ENCODE measurements at places on chromosomes 1 and 21.

GRCh38 chr1:202291961-202292712 lies 49.6 kb downstream of the UBE2T start:
- no peak for DNase-seq

DNA sequence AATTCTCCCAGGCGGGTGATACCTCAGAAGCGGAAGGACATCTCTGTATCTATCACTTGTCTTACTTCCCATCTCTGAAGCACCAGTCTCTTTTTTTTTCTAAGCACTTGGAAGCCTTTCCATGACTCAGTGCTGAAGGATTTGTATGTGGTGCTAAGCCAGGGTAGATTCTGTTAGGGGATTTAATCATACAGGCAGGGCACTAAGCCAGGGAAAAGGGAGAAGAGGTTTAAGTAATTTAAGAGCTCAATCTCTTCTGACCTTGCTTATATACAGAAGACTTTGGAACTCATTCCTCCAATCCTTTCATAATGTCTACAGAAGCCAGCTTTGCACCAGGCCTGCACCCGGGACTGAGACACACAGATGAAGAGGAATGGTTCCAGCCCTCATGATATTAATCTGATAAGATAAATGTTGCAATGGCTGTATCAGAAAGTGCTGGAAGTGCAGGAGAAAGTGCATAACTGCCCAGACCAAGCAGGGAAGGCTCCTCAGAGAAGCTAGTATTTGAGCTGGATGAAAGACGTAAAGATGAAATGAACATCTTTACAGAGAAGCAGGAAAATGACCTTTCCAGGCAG lies 11.0 kb downstream of the FAM163A start:
- no peak for DNase-seq

GRCh38 chr1:17559615-17560419 lies 20.3 kb downstream of the ARHGEF10L start:
- DNase-seq, result no peak

GRCh38 chr1:160756849-160757201 lies 17.8 kb downstream of the SLAMF7 start:
- no peak for DNase-seq

Data from stimulated activated CD8-positive, alpha-beta memory T cell treated with anti-CD3 and anti-CD28 coated beads, Interleukin-4, amount 100 ng/mL, for 48 hours (primary cell).